ENCODE measurements at places on chromosomes 6 and 20. TPM values are rescaled to one million over a fixed set of nuclear protein-coding genes. Genes with fewer than 3 reads are reported as not detected.
A peak's percentile ranks its signal among the peaks of the same experiment; 100 is the strongest.

HLA-G gene
- total RNA-seq: not detected

SRSF12 gene
- under 0.01 TPM for total RNA-seq

DNA sequence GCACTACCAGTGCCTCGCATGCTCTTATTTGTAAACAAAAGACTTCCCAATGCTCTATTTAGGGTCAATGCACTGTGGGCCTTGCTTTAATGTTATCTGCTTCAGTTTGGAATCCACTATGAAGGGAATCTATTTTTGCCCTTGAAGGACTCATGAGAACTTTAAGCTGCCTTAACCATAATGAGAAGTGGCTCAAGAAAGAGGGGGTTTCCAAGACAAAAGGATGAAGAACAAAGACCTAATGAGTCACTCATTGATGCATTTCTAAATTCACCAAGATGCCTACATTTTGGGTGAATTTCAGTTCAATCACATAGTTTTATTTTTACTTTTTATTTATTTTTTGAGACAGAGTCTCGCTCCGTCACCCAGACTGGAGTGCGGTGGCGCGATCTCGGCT is 228.2 kb downstream of the LY86 start:
- H3K4me3 ChIP-seq: no peak overlapping the region
- no peaks in the 10 kb centered on the region for H3K27me3 ChIP-seq
- H3K27ac ChIP-seq: no peak overlapping the region
- no peaks in the 10 kb centered on the region for H3K4me1 ChIP-seq

DNA sequence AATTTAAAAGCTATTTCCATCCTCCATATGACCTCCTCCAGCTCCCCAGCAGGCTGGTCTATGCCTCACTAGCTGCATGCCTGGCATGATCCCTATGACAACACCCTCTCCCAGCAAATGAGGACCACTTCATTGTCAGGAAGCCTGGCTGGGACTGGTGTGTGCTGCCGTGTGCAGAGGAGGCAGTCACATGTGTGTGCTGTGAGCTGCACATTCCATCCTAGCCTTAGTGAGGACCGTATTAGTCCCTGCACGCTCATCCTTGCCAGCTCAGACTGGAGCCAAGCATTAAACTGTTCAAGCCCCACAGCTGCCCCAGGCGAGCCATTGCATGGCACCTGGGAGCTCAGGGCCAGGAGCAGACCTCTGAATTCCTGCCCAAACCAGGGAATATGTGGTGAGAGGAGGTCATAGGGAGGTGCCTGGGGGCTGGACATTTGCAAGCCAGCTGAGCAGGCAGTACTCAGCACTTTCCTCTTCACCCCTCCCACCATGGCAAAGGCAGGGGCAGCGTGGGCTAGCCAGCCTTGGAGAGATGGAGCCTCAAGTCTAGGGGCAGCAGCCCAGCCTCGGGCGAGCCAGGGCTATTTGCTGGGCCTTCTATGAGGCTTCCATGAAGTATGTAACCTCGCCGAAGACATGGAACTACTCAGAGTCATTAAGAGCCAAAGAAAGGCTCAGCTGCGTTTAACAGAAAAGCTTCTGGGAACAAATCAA is 8.7 kb upstream of the CCN5 start:
- H3K27ac ChIP-seq: peak overlapping the region; percentile 63
- H3K4me1 ChIP-seq: peaks cover 59% of the 10 kb centered on the region
- DNase-seq: peak; percentile 93
- no peaks in the 10 kb centered on the region for H3K36me3 ChIP-seq

- no peak overlapping the region for H3K4me3 ChIP-seq
- no peak overlapping the region for H3K27ac ChIP-seq
- no peaks in the 10 kb centered on the region for H3K36me3 ChIP-seq
Measured at GRCh38 chr6:83464381-83465140, 33.7 kb upstream of the ME1 start.
